ENCODE measurements at places on chromosomes 2 and 18. TPM values are rescaled to one million over a fixed set of nuclear protein-coding genes. Genes with fewer than 3 reads are reported as not detected.

The FLACC1 gene
- not detected for total RNA-seq

The CRYBA2 gene
- not detected for total RNA-seq

The HOXD4 gene
- not detected for total RNA-seq

DNA sequence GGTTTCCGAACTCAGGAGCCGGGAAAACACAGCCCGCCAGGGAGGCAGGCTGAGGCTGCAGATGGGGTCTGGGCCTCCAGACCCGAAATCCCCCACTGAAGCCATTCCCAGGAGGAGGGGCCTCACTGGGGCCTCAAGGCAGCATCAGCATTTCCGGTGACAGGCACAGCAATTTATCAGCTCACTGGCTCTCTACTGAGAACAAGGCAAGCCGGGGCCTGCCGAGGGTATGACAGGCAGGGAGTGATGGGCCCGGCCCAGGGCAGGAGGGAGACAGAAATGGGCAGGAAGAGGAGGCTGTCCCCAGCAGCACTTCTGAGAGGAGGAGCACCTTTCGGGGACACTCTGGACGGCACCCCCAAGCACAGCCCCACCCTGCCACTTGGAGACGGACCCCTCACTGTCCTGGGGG, 12.5 kb downstream of the SDC1 start:
- peak; percentile 77 for DNase-seq

Measured in H7 (cell line).